Glomerular endothelial cell (primary cell): ENCODE measurements at places on chromosomes 2 and 18.

DNA sequence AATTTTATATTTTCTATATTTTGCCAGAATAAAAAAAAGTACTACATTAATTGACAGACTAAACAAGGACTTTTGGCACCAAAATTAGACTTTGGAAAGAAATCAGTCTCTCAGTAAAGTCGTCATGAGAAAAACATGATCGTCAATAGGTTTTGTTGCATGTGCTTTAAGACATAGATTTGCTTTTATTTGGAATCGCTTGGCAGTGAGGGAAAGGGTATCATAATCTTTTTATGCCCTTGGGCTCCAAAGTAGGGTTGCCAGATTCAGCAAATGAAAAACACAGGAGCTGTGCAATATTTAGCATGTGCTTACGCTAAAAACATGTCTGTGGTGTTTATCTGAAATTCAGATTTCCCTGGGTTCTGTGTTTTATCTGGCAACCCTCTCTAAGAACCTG lies 177.6 kb downstream of the LAMA1 start:
- no peak for DNase-seq

GRCh38 chr18:39007031-39007902 lies 1441.7 kb upstream of the CELF4 start:
- DNase-seq: no peak

DNA sequence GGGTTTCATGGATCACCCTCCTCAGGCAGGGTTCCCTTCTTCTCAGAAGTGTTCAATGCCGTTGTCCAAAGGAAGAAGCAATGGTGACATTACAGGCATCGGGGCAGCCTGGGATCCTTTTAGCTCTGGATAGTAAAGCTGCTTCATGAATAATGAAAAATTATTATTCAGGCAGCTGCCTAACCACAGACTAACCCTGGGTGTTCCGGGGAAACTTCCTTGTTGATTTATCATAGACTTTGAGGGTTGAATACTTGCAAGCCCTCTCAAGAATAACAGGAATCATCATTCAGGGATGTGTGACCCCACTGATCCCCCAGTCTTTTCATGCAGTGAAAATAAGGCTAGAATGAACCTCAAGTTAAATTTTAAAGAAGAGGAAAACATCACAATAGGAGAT lies 419.4 kb downstream of the MEIS1 start:
- DNase-seq: no peak

DNA sequence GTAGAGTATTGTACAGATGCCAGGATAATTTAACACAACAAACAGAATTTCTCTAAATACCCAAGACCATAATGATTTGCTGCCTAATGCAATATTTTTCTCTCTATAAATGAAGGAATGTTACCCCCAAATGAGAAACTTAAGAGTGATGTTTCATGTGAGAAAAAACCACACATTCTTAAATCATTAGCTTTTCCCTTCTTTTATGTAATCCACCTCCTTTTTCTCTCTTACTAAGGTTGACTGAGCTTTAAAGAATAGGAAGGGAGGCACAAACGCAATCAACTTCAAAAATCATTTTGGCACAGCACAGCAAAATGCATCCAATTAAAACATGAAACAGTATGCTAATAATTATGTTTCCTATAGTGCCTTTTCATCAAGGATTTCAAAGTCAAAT lies 698.1 kb upstream of the CDH2 start:
- no peak for DNase-seq

GRCh38 chr2:152811916-152812315 lies 93.5 kb downstream of the ARL6IP6 start:
- DNase-seq: no peak

GRCh38 chr2:135164431-135164830 lies 112.3 kb downstream of the RAB3GAP1 start:
- DNase-seq: no peak

- DNase-seq: no peak
These were observed at the start of gene CLK1 for GRCh38 chr2:200864176-200865034. CLK1 (minus strand) TSS chr2:200864658; CDS start chr2:200861862, 2,796 bp downstream.

GRCh38 chr2:27171351-27171848 lies 22.6 kb downstream of the TCF23 start:
- DNase-seq: no peak

- DNase-seq: no peak
These were observed 5.6 kb downstream of the NMUR1 start for GRCh38 chr2:231524477-231525247.

DNA sequence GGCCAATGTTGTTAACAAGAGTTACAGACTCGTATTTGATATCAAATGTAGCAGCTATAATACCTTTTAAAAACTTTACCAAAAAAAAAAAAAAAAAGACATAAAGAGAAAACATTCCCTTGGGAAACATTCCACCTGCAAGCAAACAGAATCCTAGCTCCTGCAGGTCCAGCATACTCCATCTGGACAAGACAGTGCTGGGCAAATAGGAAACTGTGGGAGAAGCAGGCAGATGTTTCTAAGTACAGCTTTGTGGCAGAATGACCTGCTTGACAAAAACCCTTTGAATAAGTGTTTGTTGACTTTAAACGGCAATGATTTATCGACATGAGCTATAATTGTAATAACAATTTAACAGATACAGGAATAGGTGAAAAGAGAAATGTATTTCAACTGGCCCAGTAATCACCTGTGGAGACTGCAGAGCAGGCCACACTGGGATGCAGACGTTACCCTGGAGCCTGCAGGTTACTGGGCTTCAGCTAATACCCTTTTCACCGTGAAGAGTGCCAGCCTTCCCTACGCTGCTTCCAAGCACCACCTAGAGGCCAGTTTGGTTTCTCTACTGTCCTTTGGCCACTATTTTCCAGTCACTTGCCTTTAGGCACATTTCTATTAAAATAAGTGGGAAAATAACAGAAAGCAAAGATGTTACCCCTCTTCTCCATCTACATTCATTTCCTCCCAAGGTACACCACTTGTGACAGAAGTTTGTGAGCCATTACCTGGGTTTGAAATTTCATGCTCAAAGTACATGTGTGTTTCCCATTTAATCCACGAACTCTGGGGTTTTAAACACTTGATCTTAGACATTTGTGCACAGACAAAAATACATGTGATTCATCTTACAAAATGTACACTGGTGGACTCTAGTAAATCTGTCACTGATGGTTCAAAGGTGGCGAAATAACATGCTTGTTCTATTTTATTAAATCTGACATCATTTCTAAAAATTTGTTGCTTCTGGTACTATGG lies 96.9 kb upstream of the ZNF397 start:
- no peak for DNase-seq

DNA sequence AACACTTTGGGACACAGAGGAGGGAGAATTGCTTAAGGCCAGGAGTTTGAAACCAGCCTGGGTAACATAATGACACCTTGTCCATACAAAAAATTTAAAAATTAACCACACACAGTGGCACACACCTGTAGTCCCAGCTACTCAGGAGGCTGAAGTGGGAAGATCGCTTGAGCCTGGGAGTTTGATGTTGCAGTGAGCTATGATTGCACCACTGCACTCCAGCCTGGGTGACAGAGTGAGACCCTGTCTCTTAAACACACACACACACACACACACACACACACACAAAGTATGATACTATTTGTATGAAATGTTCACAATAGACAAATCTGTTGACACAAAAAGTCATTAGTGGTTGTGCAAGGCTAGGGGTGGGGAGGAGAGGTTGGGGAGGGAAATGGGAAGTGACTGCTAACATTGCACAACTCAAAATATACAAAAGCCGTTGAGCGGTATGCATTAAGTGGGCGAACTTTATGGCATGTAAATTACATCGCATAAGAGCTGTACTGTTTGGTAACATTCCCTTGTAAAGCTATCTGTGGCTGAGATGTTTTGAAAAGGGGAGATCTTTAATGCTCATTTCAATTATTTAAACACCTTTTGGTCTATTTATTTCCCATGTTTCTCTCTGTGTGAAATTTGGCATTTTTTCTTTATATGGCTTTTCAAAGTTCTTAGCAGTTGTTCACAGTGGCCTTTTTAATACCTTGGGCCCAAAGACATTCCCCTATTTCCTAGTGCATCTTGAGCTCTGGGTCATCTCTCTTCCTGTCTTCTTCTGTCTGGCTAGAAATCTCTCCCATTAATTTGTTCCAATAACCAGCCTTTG lies 58.9 kb upstream of the ZNF516 start:
- DNase-seq: no peak

DNA sequence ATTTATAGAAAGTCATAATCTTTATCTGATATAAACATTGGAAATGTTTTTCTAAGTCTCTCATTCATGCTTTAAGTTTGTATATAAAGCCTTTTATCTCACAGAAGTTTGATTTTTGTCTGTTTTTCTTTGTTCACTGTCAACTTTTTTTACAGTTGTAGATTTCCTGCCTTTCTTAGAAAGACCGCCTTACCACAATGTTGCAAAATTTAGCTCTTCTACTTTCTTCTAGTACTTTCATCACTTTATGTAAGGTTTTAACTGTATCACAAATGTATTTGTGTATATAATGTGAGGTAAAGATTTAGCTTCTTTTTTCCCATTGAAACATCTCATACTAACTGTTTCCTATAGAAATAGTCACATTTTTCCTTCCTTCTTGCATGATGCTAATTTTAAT lies 136.1 kb downstream of the DNAH6 start:
- DNase-seq: no peak

GRCh38 chr2:10385501-10385900 lies 62.6 kb downstream of the ODC1 start:
- DNase-seq: no peak

- no peak for DNase-seq
These were observed 40.0 kb downstream of the ITGA6 start for GRCh38 chr2:172467382-172467781.
